CD14-positive monocyte (primary cell): ENCODE measurements at places on chromosomes 2 and 18. TPM values are rescaled to one million over a fixed set of nuclear protein-coding genes. Genes with fewer than 3 reads are reported as not detected.

C2orf15 gene
- 0.29 TPM for polyA plus RNA-seq

DNA sequence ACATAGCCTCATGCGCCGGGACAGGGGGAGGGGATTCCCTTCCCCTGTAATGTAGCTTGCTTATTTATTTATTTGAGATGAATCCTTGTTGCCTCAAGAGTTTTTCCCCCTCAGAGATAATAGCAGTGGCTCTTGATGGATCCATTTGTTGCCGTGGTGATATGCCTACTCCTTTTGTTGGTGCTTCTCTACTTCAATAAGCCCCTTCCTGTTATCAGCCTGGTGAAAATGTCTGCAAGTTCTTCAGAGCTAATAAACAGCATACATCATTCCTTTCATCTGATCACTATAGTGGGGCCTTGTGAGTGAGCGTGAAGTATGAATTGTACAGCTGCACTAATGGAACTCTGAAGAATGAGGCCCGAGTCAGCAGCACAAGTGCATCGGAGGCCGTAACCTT, 19.4 kb downstream of the FZD5 start:
- DNase-seq: no peak

- DNase-seq: no peak
Observed at GRCh38 chr18:5979971-5980457, 84.7 kb upstream of the TMEM200C start.

GRCh38 chr2:74146929-74147726, 584 bp downstream of the BOLA3 start:
- DNase-seq: peak; percentile 16

DNA sequence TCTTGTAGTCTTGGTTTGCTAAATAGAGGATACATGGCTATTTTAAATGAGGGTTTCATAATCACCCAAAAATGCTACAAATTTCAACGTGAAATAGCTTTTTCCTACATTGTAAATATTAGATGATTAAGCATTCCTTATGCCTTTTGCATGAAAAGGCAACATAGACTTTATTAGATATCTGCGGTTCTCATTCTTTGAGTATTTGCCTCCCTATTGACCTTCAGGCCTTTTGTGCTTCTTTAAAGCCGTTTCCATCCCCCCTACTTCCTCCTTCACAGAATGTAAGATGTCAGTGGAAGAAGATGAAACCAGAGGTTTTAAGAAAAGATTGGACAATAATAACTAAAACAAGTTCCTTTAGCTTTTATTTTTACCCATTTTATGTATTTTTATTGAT, 144.1 kb downstream of the UBE2E3 start:
- DNase-seq: no peak

GRCh38 chr2:233030-233429, 30.8 kb downstream of the SH3YL1 start:
- no peak for DNase-seq

TMEM169 gene
- polyA plus RNA-seq: 0.74 TPM

APOB gene
- polyA plus RNA-seq: 0.02 TPM

- no peak for DNase-seq
Observed at GRCh38 chr2:168622559-168622958, 166.5 kb downstream of the CERS6 start.

- DNase-seq: no peak
Observed at GRCh38 chr2:227759411-227760118, 13.9 kb downstream of the SCYGR8 start.

- no peak for DNase-seq
Observed at GRCh38 chr2:10392548-10392947, 55.6 kb downstream of the ODC1 start.

- no peak for DNase-seq
Observed at GRCh38 chr2:120517751-120518469, 172.0 kb downstream of the INHBB start.

DNA sequence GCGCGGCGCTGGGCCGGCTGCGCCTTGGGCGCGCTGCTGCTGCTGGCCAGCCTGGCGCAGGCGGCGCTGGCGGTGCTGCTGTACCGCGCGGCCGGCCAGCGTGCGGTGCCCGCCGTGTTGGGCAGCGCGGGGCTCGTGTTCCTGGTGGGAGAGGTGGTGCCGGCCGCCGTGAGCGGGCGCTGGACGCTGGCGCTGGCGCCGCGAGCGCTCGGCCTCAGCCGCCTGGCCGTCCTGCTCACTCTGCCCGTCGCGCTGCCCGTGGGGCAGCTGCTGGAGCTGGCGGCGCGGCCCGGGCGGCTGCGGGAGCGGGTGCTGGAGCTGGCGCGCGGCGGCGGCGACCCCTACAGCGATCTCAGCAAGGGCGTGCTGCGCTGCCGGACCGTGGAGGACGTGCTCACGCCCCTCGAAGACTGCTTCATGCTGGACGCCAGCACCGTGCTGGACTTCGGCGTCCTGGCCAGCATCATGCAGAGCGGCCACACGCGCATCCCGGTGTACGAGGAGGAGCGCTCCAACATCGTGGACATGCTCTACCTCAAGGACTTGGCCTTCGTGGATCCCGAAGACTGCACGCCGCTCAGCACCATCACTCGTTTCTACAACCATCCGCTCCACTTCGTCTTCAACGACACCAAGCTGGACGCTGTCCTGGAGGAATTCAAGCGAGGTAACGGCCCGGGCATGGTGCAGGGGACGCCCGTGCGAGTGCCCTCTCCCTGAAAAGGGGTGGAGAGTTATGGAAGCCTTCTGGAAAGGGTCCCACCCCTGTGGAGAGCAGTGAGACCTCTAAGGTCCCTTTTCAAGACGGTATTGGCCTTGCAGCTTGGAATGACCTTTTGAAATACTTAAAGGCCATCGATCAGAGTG, 1.0 kb downstream of the CNNM3 start:
- no peak for DNase-seq

DNA sequence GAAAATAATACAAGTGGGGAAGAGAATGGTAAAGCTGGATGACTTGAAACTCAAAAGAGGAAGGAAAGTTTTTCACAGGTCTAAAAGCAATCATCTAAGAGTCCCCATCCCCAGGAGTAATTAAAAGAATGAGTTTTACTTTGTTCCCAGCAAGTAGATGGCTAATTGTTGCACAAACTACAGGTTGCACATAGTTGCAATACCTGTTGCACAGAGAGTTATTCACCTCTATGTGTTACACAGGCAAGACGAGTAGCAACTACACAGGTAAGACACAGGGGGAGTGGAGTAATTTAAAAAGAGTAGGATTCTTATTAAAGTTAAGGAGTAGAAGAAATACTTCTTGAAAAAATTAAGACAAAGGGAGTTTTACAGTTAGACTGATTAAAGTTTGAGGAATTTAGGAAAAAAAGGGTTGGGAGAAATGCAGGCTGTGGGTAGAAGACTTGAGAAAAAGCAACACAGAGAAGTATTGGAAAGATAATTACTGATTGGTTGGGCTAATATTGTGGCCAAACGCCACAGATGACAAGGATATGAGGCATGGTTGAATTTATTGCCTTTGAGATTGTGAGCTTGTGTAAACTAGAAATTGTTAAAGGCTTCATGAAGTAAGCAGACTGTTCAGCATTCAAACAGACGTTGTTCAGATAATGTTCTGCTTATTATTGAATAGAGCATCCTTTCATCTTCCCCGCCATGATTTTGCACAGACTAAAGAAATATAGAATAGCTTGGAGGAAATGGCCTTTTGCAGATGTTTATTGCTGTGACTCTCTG, 699.3 kb downstream of the NR4A2 start:
- DNase-seq: no peak

- no peak for DNase-seq
Observed at GRCh38 chr2:237352279-237352845, 61.6 kb downstream of the COL6A3 start.

- peak; percentile 14 for DNase-seq
Observed at GRCh38 chr2:222739939-222740338, 68.5 kb downstream of the MOGAT1 start.

GRCh38 chr2:27071277-27071989, at the start of gene OST4:
TSS of gene OST4 (minus strand) at chr2:27071654.
- DNase-seq: peak; percentile 93

DNA sequence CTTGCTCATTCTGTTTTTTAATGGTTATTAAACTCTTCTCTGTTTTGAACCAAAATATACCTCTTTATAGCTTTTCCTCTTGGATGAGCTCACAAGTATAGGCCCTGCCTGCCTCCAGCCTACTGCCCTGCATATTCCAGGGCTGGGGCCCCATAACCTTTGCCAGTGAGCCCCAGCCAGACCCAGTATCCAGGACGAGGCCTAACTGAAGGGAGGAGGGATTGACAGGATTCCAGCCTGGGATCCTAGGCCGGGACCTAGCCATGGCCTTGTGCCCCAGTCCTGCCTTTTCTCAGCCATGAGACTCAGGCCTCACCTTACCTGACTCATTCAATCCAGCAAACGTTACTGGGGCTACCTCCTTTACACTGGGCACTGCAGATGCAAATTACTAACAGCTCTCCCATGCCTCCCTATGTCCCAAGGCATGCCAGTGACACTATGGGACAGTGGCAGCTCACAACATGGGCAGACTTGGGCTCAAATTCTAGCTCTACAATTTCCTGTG, 159.2 kb downstream of the DDX1 start:
- DNase-seq: no peak

GRCh38 chr18:61892683-61893308, at the start of gene RNF152:
TSS of gene RNF152 (minus strand) at chr18:61893007. CDS start at chr18:61816463, 76,544 bp downstream.
- DNase-seq: no peak

- no peak for DNase-seq
Observed at GRCh38 chr2:239819974-239820555, 205.1 kb downstream of the NDUFA10 start.

DNA sequence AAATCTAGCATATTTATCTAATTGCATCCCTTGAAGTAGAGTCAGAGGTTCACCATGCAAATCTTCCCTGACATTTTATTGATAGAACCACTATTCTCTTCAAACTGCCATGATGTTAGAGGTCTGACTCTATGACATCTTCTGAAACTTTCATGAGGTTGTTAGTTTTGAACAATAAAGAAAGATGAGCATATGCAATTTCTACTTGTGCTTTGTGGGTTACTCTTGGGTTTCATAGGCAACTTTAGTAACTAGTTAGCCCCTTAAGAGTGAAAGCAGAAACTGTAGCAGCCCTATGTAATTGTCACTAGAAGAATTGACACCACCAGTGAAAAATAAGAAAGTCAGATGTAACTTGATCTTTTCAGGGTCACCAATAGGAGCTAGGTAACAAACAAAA, 53.1 kb upstream of the ZEB2 start:
- DNase-seq: no peak

- peak; percentile 83 for DNase-seq
Observed at GRCh38 chr2:230942920-230943896, 18.2 kb upstream of the GPR55 start.

LCT gene
- polyA plus RNA-seq: not detected

FRZB gene
- polyA plus RNA-seq: not detected in 2 replicates

DNA sequence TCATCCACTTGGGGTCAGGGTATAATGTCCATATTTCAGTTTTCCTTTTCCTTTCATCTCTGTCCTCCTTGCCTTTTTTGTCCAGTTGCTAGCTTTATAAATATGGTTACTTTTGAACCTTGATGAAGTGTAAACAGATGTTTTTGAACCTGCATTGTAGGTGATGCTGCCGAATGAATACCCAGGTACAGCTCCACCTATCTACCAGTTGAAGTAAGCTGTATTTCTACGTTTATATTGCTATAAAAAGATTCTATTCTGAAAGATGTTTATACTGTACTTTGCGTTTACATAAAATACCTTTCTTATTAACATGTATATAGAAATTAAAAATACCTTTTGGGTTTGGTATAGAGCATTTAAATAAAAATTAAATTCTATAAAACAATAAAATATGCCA, 2.2 kb downstream of the IMPACT start:
- DNase-seq: no peak

DNA sequence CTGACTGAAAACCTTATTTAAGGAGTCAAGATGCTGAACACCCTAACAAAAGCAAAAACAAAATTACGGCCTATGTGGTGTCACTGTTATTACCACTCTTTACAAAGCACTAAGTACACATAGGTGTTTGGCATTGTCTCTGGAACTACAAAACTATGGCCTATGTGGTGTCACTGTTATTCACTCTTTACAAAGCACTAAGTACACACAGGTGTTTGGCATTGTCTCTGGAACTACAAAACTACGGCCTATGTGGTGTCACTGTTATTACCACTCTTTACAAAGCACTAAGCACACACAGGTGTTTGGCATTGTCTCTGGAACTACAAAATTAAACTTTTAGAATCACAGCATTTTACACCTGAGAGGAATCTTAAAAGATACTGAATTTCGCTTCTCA, 47.4 kb downstream of the SLC35F5 start:
- no peak for DNase-seq

DNA sequence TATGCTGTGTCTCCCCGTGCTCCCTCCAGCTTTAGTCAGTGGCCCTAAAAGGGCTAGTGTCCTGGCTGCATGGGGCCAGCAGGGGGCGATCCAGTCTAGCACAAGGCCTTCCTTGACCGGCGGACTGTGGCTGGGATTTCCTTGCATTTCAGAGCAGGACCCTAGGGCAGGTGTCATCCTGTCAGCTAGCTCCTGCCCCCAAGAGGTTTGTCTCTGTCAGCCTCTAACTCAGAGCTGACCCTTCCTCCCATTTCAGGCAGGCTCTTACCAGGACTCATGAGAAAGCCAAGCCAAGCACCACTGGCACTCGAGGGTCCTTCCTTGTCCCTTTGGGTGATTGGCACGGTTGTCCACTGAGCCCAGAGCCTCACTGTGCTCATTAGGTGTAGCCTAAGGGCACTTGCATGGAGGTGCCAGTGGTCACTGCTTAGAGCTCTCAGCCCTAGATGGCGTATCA, 140.3 kb downstream of the RPIA start:
- DNase-seq: peak; percentile 53
